ENCODE measurements at places on chromosomes 4 and X. TPM values are rescaled to one million over a fixed set of nuclear protein-coding genes. Genes with fewer than 3 reads are reported as not detected.

- DNase-seq = no peak
Observed at GRCh38 chrX:50626432-50626831, 155.8 kb upstream of the DGKK start.

- no peak for DNase-seq
Observed at GRCh38 chr4:96326846-96327245, 487.0 kb downstream of the PDHA2 start.

Gene TMEM31
- total RNA-seq = not detected

Gene TEX13D
- total RNA-seq = 0.32 TPM

GRCh38 chrX:9456250-9457074, 8.4 kb upstream of the TBL1X start:
- no peak for DNase-seq

DNA sequence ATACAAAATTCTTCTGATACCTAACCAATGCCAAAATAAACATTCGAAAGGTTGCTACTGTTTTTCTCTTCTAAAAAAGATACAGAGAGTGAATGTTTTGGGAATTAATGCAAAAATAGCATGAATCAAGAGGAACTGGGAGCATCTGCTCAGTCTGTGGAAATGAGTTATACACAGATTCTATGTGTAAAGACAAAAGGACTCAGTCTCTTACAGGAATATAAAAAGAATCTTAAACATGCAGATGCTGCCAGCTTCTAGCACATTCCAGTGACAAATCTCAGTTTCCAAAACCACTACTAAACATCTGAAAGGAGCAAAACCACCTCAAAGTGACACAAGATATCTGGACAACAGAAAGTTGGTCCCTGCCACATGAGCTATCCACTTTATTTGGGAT, 55.0 kb downstream of the PAPSS1 start:
- no peak for DNase-seq

DNA sequence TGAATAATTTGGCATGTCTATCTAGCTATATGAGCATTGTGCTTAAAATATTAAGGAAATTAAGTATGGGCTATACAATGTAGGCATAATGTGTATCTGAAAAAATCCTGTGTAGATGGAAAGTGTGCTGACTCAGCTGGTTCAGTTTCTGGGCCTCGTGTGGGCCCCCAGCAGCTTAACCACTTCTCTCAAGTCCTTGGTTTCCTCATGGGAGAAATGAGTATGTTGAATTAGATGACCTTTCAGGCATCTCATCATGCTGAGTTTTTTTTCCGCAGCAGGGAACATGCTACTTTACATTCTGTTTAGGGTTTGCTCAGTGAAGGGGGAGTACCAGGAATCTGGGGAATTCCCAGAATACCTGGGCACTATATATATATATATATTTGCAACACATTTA, 30.5 kb downstream of the RHOH start:
- no peak for DNase-seq

DNA sequence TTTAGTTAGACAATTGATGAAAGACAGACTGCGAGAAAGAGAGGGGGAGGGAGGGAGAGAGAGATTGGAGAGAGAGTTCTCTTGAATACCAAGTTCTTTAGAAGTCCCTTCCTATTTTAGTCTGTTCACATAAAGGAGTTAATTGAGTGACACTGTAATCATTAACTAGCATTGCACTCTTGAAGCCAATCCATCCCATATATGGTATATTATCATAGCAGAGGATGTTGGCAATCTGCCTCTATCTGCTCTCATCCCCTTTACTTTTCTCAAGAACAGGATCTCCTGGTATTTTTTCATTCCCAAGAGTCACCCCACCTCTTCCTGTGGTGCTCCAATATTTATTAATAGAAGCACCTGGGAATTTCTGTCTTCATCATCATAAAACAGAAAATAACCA, 959.6 kb upstream of the NDST4 start:
- DNase-seq = no peak

GRCh38 chrX:119753639-119754257, 4.6 kb upstream of the SOWAHD start:
- DNase-seq = no peak

Gene TMPRSS11A
- 0.17 TPM for total RNA-seq

DNA sequence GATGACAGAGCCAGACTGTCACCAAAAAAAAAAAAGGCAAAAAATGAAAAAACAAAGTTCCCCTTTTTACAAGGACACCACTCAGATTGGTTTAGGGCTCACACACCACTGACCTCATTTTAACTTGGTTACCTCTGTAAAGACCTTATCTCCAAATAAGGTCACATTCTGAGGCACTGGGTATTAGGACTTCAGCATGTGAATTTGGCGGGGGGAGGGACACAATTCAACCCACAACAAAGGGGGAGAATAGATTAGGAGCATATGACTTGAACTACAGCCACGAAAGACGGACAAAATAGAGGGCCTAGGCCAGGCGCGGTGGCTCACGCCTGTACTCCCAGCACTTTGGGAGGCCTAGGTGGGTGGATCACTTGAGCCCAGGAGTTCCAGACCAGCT, 31.0 kb upstream of the ARAF start:
- no peak for DNase-seq

DNA sequence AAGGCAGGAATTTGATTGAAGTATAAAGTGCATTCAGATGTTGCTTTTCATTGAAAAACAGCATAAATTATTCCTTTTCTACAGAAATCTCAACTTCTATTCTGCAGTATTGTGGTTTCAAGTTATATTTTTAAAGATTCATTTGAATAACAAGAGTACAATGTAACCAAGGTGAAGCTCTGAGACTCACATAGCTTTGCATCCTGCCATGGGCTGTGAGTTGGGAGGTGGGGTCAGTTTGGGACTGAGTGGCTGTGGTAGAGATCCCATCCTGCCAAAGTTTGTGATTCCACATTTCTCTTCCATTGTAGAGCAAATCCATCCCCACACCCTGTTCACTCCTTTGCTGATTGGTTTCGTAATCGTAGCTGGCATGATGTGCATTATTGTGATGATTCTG, 69.2 kb downstream of the KIT start:
- DNase-seq = no peak

- DNase-seq = no peak
Observed at GRCh38 chr4:168515222-168516011, 18.6 kb downstream of the PALLD start.

GRCh38 chr4:168887809-168888208, 122.2 kb downstream of the CBR4 start:
- no peak for DNase-seq

DNA sequence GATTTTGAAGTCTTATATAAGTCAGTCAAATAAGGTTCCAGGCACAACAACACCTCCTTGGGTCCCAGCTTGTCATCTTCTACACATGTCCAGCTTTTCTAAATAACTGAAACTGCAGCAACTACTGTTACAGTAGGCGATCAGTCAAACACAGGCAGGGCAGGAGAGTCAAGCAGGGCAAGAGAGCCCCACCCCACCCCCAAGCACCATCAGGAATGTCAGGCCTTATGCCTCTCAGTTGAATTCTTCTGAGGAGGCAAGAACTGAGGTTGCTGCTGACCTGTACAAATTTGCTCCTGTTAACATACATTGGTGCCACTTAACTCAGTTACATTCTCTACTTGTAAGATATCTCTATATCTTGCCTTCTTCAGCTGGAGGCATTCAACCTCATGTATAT, 608.8 kb upstream of the PCDH10 start:
- DNase-seq = no peak

Gene SPP1
- 18.9 TPM for total RNA-seq

DNA sequence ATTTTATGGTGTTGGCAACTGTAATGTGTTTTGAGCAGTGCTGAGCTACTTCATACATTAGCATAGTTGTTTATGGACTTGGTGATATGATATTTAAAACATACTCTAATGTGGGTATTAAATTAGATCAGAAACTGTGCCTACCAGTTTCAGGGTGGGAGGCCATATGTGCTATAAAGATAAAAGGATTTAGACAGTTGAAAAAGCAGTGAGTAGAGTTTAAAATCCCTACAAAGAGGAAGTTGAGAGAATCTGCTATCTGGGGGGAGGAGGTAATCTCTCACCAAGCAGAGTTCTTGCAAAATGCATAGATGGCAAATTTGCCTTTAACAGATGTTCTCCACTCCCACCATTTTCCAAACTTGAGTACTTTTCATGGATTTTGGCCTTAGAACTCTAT, 154.5 kb downstream of the SPOCK3 start:
- no peak for DNase-seq

GRCh38 chr4:112531146-112531545, 15.2 kb upstream of the NEUROG2 start:
- DNase-seq = no peak

Gene NPY2R
- not detected for total RNA-seq

- DNase-seq = no peak
Observed at GRCh38 chrX:85998954-85999353, 48.4 kb downstream of the CHM start.

Gene ARR3
- total RNA-seq = not detected

GRCh38 chr4:147481577-147482109, 746 bp downstream of the EDNRA start:
- DNase-seq = no peak

- no peak for DNase-seq
Observed at GRCh38 chrX:40465735-40466551, 114.8 kb upstream of the ATP6AP2 start.

GRCh38 chr4:97150966-97151365, 992.3 kb downstream of the STPG2 start:
- DNase-seq = no peak

Gene CFI
- 8.7 TPM for total RNA-seq
